ENCODE measurements at places on chromosomes 7 and 10.

DNA sequence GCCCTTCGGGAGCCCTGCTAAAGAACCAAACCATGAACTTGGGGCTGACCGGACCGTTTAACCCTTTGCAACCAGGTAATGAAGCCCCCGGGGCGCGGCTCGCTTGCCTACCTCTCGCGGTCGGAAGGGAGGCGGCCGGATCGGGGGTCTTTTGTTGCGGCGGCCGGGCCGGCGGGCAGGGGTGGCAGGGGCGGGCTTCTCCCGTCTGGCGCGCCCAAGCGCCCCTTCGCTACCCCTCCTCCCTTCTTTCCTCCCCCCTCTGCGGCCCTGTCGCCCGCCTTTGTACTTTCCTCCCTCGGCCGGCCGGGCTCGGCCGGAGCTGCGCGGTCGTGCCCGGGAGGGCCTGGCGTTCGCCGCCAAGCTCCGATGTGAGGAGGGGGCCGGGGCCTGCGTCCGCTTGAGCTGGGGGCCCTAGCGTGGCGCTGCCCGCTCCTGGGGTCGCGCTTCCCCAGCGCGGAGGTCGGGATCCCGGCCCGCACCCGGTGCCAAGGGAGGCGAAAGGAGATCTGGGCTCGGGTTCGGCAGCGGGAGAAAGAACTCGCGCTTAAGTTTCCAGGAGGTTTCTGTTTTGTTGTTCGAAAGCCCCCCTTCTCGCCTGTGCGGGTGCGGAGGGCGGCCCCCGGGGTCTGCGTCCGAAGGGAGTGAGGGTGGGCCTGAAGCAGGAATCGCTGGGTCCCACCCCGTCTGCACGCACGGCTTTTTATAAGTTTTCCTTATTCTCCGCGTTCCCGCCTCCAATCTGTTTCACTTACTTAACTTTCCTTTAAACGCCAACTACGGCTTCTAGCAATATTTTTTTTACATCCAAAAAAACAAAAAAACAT, 436.8 kb upstream of the GALNT17 start:
- DNase-seq = no peak

- no peak for DNase-seq
Observed at GRCh38 chr10:126670056-126670894, at the start of gene C10orf90. Gene C10orf90 (minus strand): TSS chr10:126670693. CDS start chr10:126670480, 213 bp downstream.

- DNase-seq = no peak
Observed at GRCh38 chr7:30155481-30155880, 20.7 kb downstream of the MTURN start.

GRCh38 chr7:80858141-80858903, 60.5 kb downstream of the SEMA3C start:
- no peak for DNase-seq

DNA sequence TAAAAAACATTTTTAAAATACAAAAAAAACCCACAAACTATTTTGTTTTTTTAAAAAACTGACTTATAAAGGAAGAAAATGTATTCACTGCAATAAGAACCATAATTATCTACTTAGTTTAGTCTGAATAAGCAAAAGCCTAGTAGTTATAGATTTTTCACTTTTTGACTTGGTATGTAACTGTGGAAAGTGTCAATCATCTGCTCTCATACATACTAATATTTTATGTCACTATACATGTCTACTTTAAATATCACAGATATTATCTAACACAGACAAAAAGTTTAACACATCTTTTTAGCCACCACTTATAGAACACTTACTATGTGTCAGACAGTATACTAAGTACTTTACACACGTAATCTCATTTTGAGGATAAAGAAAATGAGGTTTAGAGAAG, 3.2 kb upstream of the JMJD1C start:
- DNase-seq = no peak

GRCh38 chr7:110601710-110602109, 489.2 kb upstream of the LRRN3 start:
- no peak for DNase-seq

DNA sequence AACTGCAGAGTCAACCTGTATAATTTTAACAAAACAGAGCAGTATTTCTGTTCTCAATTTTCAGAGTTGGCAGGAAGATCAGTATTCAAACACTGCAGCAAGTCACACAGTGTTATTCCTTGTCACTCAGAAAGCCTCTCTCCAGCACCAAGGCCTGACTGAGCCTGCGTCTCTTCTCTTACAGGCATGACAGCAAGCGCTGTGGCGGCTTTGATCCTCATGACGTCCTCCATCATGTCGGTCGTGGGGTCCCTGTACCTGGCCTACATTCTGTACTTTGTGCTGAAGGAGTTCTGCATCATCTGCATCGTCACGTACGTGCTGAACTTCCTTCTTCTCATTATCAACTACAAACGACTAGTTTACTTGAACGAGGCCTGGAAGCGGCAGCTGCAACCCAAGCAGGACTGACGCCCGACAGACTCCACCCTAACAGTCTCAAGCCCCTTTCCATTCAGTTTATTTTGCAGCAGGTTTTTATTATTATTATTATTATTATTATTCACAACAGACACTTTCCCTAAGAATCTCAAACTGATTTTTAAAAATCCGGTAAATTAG, 28.0 kb downstream of the GUSB start:
- no peak for DNase-seq

- no peak for DNase-seq
Observed at GRCh38 chr7:153151766-153152165, 392.2 kb downstream of the ACTR3B start.

GRCh38 chr10:104301907-104302690, 33.1 kb downstream of the GSTO2 start:
- DNase-seq = no peak

GRCh38 chr10:78609976-78610375, 458.8 kb upstream of the ZMIZ1 start:
- no peak for DNase-seq

DNA sequence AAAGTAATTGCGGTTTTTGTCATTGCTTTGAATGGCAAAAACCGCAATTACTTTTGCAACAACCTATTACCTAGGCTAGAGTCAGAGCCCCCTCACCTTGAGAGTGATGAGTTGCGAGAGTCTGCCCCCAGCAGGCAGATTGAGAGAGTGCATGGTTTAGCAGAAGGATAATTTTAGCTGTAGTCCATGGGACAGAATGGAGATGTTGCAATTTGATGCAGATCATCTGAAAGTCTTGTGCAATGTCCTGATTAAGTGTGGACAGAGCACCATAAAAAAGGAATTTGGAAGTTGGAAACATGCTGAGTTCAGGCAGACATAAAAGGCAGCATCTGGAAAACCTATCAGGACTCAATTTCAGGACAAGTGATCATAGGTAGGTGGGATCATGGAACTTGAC, 48.7 kb downstream of the GPR141 start:
- peak; percentile 10 for DNase-seq

DNA sequence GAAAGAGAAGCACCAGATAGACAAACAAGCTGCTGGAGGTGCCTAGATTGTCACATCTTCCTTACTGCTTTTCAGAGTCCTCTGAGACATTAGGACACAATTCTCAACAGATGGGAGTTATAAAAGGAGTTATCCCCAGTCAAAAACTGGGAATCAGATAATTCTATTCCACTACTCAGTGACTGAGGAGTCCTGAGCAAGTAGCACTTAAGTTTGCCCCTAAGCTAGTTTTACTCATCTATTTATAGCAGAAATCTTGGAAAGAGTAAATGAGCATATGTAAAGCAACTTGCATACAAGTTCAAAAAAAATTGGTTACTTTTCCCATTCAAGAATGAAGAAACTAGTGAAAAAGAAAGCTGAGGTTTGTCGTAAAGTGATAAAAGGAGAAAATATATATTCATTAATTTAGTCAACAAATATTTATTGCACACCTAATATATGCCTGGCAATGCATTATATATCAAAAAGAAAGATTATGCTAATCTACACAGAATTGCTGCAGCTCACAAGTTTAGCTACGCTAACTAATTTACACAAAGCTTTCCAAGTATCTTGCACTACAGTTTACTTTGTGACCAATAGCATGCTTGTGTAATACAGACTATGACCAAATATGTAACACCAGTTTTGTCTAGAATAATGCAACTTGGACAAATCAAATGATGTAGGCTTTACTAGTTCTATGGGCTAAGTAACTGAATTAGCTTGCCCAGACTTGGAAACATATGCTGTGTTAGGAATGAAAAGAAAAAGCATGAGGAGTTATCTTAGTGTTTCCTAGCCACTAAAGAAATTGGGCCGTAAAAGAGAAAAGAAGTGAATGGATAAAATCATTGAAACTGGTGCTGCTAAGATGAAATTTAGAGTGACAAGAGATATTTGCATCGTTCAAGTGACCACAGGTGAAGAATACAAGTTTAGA, 106.3 kb downstream of the GRM3 start:
- DNase-seq = no peak

- no peak for DNase-seq
Observed at GRCh38 chr10:35498693-35499092, 106.4 kb upstream of the GJD4 start.

DNA sequence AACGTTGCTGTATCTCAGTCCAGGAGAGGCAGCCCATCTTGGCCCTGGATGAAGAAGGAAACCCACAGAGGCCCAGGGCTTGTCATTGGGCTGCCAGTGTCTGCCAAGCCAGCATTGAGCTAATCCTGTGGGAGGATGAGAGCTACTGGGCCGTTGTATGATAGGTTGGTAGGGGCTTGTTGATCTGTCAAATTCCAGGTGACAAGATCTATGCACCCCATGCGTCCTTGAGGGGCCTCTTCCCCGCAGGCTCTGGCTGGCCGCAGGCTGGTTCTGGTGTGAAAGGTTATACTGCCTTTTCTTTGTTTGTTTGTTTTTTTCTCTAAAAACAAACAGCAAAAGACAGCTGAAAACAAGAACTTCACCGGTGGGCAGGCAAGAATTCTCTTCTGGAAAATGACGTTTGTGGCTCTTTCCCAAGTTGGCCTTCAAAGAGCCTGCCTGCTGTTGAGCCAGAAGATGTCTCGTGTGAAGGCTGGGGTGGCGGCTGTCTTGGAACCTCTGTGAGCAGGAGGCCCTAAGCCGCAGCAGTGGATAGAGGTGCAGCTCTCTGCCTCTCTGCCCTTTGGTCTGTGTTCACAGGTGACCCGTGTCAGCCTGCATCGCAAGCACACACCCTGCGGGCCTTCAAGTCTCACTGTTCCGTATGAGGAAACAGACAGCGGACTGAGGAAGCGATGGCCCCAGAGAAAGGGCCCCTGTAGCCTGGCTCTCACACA, 23.3 kb downstream of the CYP17A1 start:
- DNase-seq = no peak

GRCh38 chr10:60914690-60915141, 29.3 kb downstream of the RHOBTB1 start:
- DNase-seq = no peak

- no peak for DNase-seq
Observed at GRCh38 chr7:101722247-101722646, 93.2 kb upstream of the MYL10 start.

GRCh38 chr10:12201543-12201942, 5.6 kb downstream of the CDC123 start:
- DNase-seq = no peak

- no peak for DNase-seq
Observed at GRCh38 chr7:134660242-134660785, 13.7 kb downstream of the BPGM start.

DNA sequence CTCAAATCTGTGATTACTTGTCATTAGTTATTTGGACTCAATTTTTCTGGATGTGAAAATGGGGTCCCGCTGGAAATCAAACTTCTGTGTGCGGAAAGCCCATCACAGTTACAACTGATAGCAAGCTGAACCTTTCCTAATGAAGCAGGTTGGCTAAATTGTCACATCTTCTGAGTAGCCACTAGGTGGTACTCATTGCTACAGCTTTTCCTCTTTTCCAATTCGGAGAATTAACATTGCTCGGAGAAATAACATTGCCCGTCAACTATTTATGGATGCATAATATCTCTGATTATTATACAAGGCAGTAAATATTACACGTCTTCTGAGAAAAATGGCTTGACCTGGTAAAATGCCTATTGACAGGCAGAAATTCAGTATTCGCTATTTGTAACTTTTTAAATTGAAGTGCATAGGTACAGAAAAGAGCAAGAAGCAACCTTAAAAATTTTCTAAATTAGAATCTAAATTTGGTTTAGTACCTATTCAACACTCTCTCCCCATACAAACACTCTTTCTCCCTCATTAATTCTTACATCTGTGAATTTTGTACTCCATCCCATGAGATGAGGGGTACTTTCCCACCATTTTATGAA, 17.3 kb upstream of the BLOC1S2 start:
- DNase-seq = no peak

DNA sequence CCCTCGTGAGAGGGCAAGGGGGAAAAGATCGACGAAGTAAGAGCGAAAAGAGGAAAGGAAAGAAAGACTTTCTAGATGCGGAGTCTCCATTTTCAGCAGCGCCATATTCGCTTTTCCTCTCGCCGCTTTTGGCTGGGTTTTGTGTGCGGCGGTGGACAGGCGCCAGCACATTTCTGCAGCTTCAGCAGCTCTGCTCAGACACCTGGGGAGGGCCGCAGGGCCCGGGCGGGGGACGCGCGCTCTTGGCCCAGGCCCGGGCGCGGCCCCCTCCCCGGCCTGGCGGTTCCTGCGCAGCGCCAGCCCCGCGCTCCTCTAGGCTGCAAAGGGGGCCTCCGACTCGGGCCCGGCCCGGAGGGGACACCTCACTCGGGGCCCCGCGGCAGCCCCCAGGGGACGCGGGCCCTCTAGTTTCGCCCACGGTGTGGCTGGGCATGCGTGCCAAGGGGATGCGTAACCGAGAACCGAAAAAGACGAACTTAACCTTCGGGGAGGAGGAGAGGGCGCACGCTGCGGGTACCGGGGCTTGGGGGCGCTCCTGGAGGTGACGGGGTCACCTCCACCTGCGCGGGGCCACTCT, 34.5 kb upstream of the EBLN1 start:
- peak; percentile 79 for DNase-seq
